ENCODE measurements at places on chromosomes 2 and 18.

GRCh38 chr18:24949908-24950307 lies 402.1 kb downstream of the ZNF521 start:
- no peak for DNase-seq

DNA sequence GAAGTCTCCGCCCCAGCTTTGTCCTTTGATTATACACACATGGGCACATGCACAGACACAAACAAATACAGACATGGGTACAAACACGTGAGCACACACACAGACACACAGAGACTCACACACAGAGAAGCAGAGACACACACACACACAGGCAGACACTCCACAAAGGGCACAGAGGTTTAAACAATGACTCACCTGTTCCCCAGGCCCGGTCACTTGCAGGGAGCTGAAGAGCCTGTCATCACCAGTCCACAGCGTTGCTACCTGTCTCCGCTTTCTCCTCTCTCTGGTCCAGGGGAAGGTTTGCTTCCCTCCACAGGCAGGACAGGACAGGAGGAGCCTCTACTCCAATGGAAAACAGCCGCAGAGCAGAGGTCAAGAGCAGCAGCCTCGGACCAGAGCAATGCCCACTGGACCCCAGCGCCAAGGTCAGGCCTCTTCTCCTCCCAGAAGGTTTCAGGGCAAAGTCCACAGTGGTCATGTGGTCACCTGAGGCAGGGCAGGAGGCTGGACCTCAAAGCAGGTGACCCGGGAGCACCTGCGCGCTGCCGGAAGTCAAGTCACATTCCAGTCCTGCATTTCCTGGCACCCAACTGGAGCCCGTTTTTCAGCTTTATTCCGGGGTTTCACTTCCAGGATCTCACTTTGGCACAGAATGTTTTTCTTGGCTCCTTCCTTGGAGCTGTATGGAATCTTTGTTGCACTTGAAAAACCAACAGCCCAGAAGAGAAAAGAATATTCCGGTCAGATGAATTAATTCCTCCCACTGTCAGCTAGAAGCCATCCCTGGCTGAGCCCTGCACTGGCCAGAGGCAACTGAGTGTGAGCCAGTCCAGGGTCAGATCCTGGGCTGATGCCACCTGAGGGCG lies at the start of gene RAB17:
TSS of gene RAB17 (minus strand) at position 463 of the 869 bp plus-strand sequence. CDS start 4,580 bp downstream, outside the sequence.
- no peak for DNase-seq

- no peak for DNase-seq
Measured at GRCh38 chr2:227374158-227374557, 4.9 kb downstream of the TM4SF20 start.

- DNase-seq: no peak
Measured at GRCh38 chr2:2114707-2115245, 216.3 kb downstream of the MYT1L start.

DNA sequence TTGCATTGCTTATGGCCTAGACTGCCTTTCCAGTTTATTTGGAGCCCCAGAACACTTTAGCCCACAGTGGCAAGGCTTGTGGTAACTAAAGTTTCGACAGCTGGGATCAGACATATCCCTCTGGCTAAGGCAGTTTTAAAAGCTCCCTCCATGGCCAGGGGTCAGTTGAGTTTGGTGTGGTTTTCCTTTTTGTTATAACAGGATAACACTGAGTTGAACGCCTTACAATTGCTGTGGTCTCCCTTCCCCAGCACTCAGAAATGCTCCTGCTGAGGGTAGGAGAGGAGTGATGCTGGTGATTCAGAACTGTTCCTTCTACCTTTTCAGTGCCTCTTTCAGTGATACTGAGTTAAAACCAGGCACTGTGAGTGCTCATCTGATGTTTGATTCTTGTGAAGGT lies 182.6 kb downstream of the GULP1 start:
- no peak for DNase-seq

GRCh38 chr2:104412384-104412783 lies 441.5 kb upstream of the POU3F3 start:
- no peak for DNase-seq

- DNase-seq: no peak
Measured at GRCh38 chr2:37456479-37456878, 112.0 kb downstream of the QPCT start.

DNA sequence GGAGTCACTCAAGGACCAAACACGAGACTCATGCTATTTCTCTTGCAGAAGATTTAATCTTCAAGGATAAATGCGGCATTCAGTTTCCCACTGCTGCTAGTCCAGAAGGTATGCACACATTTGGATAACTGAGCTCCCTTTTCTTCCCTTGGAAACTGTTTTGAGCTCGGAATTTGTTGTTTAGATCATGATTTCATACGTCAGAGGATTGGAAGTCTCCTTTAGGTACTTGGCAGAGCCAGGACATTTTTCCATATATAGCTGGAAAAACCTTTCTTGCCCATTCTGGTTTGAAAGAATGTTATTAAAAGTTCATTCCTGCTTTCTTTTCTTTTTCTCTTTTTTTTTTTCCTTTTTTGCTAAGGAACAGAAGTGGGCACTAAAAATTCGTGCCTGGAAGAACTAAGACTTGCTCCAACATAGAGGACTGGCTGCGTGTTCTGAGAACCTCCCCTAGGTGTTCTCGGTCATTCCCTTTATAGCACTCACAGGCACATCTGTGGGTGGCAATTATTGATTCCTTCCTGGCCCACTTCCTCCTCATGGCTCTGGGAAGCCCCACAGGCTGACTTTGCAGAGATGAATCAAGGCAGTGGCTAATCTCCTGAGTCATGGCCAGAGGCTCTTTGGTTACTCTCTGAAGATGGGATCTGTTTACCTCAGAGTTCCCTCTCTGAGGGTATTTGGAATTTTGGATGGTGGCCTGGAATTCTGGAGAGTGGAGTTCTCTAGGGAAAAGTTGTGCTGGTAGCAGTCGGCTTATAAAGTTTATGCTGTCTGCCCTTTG lies 104.8 kb downstream of the PLCL1 start:
- no peak for DNase-seq
